IPS-NIHi11 (cell line): ENCODE measurements at places on chromosomes 16 and 17.

GRCh38 chr16:18943414-18943813, 17.2 kb upstream of the SMG1 start:
- DNase-seq: no peak

DNA sequence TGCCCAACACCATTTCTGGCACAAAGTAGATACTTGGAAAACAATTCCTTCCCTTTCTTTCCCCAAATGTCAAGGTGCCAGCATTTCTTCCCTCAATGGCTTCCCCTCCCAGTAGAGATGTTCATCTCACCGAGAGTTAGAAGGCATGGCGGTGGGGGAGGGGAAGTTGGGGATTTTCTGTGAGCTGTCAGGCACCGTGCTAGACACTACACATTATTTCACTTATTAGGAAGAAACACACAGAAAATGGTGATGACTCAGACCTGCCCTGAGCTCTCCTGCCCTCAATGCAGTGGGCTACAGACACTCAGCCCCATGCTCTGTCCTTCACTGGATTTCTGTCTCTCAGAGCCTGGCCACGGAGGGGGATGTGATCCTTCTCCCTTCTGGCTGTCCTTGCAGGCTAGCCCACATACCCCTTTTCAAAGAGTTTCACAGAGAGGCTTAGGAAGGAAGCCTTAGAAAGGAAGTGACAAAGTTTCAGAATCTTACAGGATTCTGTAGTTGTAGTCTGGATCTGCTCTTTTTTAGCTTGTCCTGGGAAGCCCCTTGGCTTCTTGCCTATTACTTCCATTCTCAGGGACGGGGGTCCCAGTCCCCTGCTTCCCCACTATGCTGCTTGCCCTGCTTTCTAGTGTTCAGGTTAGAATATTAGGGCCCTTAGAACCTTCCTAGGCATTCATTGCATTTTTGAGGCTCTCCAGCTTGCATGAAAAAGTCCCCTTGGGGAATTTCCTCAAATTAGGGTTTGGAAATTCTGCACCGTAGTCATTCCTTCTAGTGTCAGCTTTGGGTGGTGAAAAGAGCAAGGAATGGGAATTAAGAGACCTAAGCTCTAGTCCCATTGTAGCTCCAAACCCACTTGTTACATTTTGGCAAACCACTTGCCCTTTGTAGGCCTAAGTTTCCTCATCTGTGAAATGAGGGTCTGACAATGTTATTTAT, 12.2 kb upstream of the CCL5 start:
- no peak for DNase-seq

DNA sequence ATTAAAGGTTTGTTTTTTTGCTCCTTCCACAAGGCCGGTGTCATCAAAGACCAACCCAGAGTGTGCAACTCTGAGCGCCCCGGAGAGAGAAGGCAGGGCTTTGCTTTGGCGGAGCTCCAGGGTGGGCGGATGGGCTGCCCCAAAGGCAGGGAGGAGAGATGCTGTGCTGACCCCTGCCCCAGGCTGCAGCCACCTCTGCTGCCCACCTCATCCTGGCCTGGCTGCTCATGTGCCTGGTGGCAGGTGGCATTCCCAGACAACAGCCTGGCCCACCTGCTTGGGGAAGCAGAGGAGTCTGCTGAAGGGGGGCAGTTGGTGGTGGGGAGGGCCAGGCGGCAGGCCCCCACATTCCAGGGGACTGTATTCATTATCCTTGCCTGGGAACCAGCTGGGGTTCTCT, 122.1 kb downstream of the SDK2 start:
- DNase-seq: no peak

- DNase-seq: no peak
Observed at GRCh38 chr17:70750983-70751382, 581.7 kb downstream of the KCNJ2 start.

DNA sequence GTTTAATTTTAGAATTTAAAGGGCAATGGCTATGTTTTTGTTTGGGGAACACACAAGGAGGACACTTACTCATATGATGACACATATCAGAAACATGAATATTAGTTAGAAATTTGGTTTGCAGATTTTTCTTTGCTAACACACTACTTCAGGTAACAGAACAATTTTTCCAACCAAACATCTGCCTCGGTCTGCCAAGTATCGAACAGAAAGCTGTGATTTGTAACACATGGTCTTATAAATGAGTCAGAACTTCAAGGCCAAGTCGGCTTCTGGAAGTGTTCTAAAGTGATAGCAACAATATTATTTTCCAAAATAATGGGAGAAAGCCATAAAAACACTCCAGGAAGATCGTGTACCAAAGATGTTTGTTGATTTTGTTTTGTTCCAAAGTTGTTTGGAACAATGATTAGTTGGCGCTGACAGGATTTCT, 75.9 kb upstream of the PMFBP1 start:
- DNase-seq: no peak

- DNase-seq: peak; percentile 82
Observed at GRCh38 chr17:35448214-35448898, at the start of gene SLFN13. Gene SLFN13 (minus strand): TSS chr17:35448766. CDS start chr17:35445680, 3,086 bp downstream.

- DNase-seq: no peak
Observed at GRCh38 chr16:23557779-23558702, 514 bp downstream of the UBFD1 start.

GRCh38 chr17:77285594-77286390, 145.0 kb downstream of the SEC14L1 start:
- DNase-seq: no peak

GRCh38 chr17:79919862-79920720, 80.9 kb upstream of the CBX4 start:
- DNase-seq: no peak

GRCh38 chr16:75097941-75098901, 18.4 kb downstream of the LDHD start:
- DNase-seq: no peak

DNA sequence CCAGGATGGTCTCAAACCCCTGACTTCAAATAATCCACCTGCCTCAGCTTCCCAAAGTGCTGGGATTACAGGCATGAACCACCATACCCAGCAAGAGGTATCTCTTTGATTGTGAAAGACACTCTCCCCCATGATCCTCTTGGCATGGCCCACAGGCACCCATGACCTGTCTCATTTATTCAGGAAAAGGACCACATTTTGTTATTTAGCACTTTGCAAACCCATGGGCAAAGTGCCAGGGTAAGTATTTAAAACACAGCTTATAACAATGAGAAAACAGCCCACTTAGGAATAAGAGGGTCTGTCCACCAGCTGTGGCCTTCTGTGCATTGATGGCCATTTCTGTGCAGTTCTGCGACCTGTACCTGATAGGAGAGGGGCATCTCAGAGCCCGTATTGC, 12.8 kb upstream of the AKTIP start:
- no peak for DNase-seq

- DNase-seq: no peak
Observed at GRCh38 chr17:68199837-68200688, 47.8 kb upstream of the AMZ2 start.

DNA sequence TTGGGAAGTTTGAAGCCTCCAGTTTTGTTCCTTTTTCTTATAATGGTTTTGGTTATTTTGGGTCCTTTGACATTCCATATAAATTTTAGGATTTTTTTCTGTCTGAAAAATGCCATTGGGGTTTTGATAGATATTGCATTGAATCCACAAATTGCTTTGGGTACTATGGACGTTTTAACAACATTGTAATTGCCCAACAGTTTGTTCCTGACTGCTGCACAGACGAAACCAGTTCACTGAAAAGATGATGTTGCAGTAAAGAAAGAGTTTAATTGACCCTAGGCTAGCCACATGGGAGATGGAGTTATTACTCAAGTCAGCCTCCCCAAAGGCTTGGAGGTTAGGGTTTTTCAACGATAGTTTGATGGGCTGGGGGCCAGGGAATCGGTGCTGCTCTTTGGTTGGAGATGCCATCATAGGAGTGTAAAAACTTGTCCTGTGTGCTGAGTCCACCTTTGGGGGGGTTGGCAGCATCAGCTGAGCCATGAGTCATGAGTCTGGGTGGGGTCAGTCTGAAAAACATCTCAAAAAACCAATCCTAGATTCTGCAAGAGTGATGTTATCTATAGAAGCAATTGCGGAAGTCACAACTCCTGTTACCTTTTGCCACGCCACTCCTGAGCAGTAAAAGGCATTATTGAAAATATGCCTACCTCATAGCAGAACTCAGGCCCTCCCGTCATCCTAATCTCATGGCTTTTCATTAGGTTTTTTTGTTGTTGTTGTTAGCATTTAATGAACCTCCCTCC, 2.7 kb upstream of the PRSS41 start:
- no peak for DNase-seq

DNA sequence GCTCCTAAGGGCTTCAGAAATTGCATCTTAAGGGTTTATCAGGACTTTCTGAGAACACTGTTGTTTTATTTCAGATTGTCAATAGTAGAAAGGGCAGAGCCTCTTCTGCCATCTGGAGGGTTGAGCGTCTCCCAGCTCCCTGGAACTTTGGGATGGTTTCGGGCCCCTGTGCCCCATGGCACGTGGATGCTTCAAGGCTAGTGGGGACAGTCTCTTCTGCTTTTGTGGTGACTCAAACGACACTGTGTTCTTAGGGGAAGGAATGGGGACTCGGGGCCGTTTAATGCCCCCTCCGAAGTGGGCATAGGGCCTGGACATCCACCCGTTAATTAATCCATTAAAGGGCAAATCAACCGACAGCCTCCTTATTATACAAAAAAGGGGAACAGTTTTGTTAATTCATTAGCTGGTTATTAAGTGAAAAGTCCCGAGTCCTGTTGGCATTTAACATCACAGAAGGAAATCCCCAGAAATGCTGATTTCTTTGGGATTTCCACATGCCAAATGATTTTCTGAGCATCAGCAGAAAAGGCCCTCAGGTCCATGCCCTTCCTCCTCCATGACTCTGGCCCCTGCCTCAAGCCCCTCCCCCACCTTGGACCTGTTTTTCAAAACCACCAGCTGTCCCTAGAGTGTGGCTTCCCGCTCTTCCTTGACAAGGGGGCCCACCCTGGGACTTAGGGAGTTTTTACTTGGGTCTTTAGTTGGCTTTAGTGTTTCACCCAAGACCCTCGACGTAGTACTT, 68.7 kb downstream of the ARSG start:
- no peak for DNase-seq

- no peak for DNase-seq
Observed at GRCh38 chr16:86199871-86200695, 301.1 kb downstream of the IRF8 start.

GRCh38 chr16:85680352-85680944, 8.3 kb downstream of the GINS2 start:
- DNase-seq: no peak

GRCh38 chr17:4544135-4544950, 10.8 kb downstream of the MYBBP1A start:
- no peak for DNase-seq

DNA sequence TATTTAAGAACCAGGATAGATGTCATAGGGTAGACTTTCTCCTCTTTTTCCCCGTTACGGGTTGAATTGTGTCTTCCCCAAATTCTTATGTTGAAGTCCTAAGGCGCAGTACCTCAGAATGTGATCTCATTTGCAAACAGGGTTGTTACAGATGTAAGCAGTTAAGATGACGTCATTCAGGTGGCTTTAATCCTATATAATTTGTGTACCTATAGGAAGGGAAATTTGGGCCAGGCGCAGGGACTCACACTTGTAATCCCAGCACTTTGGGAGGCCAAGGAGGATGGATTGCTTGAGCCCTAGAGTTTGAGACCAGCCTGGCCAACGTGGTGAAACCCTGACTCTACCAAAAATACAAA, 99.5 kb upstream of the DHX40 start:
- DNase-seq: no peak

DNA sequence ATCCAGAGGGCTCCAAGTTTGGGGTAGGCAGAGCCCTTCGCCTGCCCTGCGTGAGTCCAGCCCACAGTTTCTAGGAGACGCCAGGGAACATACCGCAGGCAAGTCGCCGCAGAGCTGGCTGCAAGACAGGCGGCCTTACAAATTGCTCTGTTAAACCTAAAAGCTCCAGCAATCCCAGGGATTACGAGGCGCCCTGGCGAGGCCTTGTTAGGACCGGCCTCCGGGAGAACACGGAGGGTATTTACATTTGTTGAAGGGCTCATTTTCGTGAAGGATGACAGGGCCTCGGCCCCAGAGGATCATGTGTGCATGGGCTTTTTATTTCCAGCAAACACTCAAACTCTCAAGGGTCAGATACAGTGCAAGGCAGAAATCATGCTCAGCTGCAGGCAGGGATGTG, 77.6 kb upstream of the FOXF1 start:
- no peak for DNase-seq

DNA sequence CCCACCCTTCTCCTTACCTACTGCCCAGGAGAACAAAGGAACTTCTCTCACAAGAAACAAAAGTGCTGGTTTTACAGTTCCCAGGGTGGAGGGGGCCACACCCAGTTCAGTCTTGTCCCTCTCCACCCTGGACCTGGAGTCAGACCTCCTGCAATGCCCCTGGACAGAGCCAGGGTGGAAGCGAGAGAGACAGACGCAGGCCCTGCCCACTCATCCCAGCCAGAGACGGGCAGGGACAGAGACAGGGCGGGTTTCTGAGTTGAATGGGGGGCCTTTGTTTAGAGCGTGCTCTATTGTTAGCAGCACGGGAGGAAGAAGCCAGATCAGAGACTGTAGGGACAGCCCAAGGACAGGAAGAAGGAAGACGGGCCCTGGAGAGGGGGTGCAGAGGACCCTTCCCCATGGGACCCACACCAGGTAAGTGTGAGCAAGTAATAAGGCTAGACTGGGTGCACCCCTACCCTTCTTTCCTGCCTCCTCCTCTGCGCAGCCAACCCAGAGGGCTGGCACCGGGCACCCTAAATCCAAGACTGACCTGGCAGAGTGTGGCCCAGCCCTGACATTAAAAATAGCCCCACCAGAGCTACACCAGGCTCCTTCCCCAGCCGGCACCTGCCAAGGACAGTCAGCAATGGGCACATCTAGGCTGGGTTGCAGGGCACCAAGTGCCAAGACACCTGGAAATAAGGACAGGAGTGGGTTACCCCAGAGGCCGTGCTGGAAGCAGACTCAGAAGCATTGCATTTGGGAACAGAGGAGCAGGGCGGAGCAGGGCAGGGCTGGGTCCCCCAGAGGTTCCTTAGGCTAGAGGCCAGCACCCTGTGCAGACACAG, 10.9 kb downstream of the JUP start:
- DNase-seq: peak; percentile 68

GRCh38 chr17:17505151-17505550, 9.0 kb upstream of the RASD1 start:
- DNase-seq: no peak

GRCh38 chr17:52157603-52158449, 688 bp downstream of the CA10 start:
- DNase-seq: no peak

GRCh38 chr16:82960918-82961317, 334.1 kb downstream of the CDH13 start:
- no peak for DNase-seq

- DNase-seq: no peak
Observed at GRCh38 chr16:81008505-81008789, 1.4 kb downstream of the CENPN start.
